ENCODE measurements at places on chromosomes 12 and 14.

GRCh38 chr14:85325134-85326017, 204.6 kb upstream of the FLRT2 start:
- DNase-seq: no peak

DNA sequence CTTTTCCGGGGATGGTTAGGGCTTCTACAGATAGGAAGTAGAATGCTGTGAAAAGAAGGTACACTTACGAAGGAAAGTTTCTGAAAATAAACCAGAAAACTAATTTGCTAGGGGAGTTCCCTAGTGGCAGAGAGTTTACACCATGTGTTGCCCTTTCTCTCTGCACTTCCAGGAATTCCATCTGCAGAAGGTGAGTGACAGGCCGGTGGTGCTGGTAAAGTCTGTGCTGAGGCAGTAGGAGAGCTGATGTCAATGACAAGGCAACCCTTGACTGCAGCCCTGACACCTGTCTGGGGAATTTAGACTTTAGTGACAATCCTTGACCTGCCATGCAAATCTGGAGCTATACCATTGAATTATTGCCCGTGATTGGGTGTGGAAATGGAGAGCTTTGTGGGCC, 687.8 kb downstream of the NRXN3 start:
- no peak for DNase-seq

- no peak for DNase-seq
These were observed 602.9 kb downstream of the TMEM121 start for GRCh38 chr14:106129274-106129673.

DNA sequence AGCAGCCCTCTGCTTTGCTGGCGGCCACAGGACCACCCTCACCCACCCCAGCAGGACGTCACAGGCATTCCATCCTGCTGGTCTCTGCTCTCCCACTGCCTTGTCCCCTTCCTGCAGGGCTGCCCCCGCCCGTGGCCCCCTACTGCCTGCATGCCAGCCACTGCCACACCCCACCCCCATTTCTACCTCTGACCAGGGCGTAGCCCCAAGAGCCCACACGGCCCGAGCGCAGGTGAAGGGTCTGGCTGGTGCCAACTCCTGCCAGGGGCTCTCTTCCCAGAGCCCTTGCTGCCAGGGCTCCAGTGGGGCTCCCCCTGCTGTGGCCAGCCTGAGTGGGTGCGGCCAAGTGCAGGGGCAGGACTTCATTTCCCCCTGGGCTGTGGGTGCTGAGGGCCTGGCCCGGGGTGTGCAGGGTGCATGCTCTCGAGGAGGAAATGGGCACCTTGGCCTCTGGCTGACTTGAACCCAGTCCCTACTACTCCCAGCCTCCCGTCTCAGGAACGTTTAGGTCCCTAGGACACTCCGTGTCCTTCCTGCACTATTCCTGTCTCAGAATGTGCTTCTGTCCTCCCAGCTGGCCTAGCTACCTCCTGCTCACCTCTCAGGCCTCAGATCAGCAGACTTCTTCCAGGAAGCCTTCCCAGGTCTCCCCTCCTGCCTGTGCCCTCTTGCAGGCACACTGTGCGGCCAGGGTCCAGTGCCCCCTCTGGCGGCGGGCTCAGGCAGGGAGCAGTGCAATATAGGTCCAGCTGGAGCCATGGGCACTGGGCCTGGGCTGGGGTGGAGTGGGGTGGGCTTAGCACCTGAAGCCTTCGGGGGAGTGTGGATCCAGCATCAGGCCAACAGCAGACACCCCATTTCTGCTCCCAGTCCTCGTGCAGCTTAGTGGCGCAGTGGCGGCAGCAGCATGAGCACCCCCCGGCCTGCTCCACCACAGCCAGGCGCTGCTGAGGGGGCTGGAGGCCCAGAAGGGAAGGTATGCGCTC, 1.4 kb downstream of the LBHD2 start:
- no peak for DNase-seq

- DNase-seq: no peak
These were observed 817 bp upstream of the MDM1 start for GRCh38 chr12:68332728-68333630.

DNA sequence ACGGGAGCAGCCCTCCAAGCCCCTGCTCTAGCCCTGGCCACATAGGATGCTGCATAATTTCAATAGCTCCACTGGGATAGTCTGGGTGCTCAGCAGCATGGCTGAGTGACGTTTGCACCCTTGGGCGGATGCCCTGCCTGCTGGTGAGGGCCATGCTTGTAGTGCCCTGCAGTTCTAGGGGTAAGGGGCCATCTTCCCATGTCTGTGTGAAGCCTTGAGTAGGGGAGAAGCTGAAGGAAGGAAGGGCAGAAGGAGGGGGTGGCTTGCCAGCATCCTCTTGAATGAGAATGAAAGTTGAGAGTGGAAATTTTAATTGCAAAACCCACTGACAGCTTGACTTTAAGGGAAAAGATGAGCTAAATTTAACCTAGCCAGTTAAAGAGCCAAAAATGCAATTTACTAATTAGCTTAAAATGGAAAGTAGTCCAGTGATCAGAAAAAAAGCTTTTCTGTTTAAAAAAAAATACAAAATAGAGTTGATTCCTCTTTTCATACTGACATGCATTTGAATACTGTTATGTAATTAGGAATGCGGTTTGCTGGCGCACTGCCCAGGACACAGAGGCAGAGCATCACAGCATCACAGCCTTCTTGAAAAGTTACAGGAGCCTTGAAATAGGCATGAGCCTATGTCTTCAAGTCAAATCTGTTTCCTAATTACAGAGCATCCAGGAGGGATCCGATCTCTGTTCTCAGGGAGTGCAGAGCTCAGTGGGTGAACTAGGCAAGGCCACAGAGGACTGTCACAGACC, 18.5 kb upstream of the EML1 start:
- no peak for DNase-seq

DNA sequence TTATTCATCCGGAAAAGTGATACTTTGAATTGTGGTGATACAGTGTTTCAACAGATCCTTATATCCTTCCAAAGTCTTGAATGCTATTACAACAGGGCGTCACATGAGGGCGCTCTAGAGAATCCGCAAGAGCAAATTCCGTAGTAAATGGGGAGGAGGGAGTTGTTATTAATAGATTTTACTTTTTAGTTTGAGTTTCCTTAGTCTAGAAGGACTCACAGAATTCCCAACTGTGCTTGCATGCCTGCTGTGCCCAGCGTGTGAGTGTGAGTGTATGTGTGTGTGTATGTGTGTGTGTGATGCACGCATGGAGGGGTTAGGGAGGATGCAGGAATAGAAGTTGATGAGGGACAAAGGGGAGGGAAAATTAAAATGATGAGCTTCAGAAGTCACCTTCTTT, 375.3 kb downstream of the C12orf75 start:
- DNase-seq: no peak

- DNase-seq: no peak
These were observed 58.5 kb downstream of the ARL6IP4 start for GRCh38 chr12:123038966-123039365.

DNA sequence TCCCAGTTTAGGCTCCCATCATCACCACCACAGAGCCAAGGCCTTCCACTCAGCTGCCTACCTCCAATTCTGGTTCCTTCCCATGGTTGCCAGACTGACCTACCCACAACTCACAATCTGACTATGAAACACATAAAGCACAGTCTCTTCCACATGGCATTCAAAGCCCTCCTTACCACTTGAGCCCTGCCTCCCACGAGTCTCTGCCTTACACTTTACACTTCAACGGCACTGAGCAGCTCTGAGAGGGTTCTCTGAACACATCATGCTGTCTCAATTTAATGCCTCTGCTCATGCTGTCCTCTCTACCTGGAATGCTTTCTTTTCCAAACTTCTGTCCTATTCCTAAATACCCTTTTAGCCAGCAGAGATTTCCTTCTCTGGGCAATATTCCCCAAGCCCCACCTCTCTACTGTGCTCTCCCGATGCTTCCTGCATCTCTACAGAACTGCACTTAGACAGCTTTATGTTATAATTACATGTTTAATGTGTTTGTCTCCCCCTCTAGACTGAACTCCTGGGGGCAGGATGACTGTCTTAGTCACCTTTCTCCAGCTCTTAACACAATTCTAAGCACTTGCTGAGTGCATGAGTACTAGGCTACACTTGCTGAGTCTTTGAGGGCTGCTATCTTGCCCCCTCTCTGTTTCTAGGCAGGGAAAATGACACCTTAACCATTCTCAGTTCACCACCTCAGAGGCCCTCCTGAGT, 23.5 kb downstream of the FMNL3 start:
- DNase-seq: no peak

DNA sequence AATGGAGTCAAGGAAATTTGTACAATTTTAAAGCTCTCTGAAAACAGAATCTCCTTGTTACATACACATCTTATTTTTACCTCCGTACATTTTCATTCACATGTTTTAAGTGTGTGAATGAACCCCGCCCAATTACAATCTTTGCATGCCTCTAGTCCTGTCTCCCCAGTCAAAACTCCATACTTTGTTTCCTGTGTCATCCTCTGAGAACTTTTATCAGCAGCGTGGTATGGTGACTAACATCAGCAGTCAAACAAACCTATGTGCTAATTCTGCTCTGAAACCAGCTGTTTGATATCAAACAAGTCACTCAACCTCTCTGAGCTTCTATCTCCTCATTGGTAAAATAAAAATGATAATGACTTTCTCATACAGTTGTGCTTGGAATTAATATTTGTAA, 15.8 kb upstream of the ERGIC2 start:
- DNase-seq: no peak

DNA sequence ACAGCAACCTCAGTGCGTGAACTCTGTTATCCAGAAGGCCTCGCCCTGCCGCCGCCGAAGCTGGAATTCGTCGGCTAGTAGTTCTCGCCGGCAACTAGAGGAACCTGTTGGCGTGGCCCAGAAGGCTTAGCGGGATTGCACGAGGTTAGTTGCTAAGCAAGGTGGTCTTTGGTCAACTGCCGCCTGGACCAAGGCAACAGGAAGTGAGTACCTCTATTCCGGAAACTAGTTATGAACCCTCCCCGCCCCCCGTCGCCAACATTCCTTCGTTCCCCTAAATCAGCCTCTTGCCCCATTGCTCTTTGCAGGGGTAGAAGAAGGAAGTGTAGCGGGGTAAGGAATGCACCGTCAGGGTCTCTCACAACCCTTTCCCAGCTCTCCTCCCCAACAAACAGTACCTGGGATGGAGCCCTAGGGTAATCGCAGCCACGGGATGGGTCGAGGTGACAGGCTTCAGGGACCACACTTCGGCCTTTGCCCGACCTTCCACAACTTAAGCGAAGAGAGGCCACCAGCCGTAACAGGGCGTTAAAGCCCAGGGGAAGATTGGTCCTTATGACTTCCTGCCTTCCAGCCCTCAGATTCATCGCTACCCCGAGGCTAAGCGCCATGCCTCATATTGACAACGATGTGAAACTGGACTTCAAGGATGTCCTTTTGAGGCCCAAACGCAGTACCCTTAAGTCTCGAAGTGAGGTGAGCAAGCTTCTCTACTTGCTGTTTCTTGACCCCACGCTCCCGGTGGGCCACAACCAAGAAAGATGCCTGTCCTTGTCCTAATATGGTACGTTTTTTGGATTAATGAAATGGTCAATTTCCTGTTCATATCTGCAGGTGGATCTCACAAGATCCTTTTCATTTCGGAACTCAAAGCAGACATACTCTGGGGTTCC, at the start of gene GMPR2:
GMPR2 (plus strand) TSS at position 285 of the 893 bp plus-strand sequence; CDS start at position 610, 325 bp downstream.
- DNase-seq: no peak
